ENCODE measurements at places on chromosomes 1 and 21.
A peak's percentile ranks its signal among the peaks of the same experiment; 100 is the strongest.

DNA sequence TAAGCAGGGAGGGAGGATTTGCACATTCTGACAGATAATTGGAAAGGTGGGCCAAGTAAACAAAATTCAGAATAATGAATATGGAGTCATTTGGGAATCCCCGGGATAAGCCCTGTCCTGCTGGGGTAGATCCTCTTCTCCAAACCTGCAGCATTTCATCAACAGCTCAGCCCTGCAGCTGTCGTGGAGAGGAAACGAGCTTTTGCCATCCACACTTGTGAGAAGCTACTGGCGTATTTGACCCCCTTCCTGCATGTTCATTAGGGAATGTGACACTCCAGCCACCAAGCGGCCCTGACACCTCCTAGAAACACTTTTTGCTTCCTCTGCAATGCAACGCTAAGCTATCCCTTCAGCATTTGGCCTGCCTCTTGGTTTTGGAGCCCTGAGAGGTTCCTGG lies 8.0 kb upstream of the LEFTY2 start:
- DNase-seq, result no peak

DNA sequence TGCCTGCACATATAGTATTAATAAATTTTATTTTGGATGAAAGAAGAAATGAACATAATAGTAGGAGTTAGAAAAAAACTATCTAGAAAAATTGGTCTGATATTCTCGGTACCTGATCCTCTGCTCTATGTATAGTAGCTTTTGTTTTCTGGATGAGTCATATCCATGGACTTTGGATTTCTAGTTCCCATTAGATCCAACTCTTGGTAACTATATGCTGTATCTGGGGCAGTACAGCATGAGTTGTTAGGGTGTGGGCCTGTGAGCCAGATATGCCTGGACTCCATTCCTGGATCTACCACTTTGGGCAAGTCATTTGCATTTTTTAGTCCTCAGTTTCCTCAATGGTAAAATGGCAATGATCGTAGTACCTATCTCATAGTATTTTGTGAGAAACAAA lies 372.2 kb upstream of the PKN2 start:
- DNase-seq, result no peak

DNA sequence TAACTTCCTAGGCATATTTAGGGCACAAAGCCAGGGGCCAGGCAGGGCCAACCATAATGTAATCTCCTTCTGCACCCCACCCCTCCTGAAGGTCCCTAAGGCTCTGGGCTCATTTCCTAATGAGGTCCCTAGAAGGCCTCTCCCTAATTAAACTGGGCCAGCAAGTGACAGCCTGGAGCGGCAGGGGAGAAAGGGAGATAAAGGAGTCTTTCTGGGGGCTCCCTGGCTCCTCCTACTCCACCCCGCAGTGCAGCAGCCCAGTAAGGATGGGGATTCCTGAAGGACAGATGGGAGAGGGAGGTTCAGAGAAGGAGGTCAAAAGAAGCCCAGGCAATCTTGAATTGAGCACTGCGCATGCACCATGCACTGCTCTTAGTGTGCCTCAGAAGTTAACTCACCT lies 12.8 kb downstream of the LRP8 start:
- no peak for DNase-seq

- no peak for DNase-seq
Measured at GRCh38 chr21:31358158-31358557, 14.1 kb upstream of the TIAM1 start.

GRCh38 chr1:1177452-1178206 lies 3.9 kb downstream of the TTLL10 start:
- DNase-seq, result no peak

GRCh38 chr1:234600418-234601281 lies 9.3 kb downstream of the IRF2BP2 start:
- DNase-seq, result peak; percentile 67

GRCh38 chr1:72285074-72285425 lies 2.7 kb upstream of the NEGR1 start:
- DNase-seq, result no peak
